ENCODE measurements at places on chromosomes 11 and 22.
A peak's percentile ranks its signal among the peaks of the same experiment; 100 is the strongest.

DNA sequence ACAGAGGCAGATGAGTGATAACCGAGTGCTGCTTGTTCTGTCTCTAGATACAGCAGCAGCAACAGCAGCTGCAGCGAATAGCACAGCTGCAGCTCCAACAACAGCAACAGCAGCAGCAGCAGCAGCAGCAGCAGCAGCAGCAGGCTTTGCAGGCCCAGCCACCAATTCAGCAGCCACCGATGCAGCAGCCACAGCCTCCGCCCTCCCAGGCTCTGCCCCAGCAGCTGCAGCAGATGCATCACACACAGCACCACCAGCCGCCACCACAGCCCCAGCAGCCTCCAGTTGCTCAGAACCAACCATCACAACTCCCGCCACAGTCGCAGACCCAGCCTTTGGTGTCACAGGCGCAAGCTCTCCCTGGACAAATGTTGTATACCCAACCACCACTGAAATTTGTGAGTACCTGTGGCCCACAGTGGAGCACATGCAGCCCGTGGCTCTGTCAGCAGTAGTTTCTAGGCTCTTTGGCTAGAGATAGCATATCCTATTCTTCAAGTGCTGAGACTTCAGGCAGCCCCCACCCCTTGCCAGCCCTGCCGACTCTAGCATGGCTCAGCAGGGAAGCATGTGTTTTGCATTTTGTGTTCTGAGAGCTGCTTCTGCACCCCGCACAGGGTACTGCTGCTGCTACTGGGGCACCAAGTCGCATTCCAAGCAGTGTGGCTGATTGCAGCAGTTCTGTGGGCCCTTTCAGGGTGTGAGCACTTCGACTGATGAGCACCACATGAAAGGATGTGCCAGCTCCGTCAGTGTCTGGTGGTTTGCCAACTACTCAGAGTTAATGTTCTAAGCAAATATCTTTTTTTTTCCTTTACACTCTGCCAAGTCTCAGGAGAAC lies 59.2 kb downstream of the MED15 start:
- no peak for DNase-seq

GRCh38 chr22:19720150-19720827 lies 3.0 kb upstream of the GP1BB start:
- DNase-seq = no peak

- DNase-seq = no peak
Observed at GRCh38 chr22:28589102-28589750, 90.4 kb downstream of the TTC28 start.

DNA sequence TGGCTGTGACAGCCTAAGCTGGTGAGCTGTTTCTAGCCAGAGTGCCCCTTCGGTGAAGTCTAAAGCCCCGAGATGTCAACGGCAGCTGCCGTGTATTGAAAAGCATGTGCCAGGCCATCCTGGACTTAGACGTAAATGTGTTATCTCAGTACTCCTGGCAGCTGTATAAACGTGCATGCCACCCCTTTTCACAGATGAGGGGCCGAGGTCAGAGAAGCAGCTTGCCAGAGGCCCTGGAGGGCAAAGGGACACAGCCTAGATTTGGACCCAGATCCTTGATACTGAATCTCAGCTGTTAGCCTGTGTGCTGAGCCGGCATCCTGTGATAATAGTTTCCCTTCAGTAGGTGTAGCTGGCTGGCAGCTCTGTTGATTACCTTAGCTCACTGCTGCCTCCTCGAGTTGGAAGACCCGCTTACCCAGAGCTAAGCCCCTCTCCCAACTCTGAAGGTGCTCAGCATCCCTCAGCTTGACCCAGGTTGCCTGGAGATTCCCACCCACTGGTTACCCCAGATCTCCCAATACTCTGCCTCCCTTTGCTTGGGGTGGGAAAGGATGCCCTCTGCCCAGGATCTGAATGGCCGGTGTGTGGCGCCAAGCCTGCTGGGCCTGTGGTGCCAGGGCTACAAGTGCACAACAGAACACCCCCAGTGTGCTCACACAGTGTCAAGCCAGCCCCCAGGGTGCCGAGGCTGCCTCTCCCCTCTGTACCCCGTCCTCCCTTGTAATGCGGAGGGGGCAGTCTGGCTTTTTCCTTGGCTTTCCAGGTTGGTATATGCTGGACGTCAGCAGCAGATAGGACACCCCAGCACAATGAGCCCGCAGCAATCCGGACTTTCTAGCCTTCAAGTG lies 59.8 kb upstream of the WNT7B start:
- no peak for DNase-seq

DNA sequence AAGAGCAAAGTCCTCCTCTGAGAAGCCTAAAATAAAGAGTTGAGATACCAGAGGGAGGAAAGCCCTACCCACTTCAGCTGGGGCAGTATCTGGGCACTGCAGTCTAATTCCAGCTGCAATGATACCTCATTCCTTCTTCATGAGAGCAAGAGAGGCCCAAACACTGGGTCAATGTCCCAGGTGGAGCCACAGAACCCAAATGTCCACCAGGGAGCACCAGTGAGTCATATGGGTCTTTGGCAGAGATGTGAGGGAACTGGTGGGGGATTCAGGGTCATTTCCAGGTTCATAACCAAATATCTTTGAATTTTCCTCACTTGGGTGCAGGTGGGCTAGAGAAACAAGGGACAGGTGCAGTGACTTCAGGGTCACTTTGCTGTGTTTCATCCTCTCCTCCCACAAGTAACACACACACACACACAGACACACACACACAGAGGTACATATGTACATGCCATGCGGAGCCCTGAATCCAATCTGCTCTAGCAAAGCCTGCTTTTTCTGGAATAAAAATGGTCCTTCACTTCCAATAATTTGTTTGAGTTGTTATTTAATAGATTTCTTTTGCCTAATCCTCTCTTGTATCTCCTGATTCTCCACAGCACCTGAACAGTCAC lies 585.4 kb downstream of the SOX6 start:
- no peak for DNase-seq

DNA sequence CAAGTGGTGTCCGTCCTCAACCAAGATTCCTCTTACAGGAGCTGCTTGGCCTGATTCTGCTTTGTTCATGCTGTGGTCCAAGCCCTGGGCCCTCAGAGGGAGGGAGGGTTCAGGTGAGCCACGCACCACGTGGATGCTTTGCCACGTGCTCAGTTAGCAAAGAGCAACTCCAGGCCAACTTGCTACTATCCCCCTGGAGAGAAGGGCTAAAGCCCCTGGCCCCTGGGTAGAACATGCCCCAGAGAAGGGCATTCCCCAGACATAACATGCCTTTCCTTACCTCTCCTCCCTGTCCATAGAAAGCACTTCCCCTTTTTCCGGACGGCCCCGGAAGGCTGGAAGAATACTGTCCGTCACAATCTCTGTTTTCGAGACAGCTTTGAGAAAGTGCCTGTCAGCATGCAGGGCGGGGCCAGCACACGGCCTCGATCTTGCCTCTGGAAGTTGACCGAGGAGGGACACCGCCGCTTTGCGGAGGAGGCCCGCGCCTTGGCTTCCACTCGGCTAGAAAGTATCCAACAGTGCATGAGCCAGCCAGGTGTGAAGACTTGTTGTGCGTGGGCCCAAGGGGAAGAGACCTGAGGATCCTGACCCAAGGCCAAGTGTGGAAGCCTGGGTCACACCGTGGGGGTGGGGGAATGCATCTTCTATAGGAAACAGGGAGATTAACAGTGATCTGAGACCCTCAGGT lies 8.8 kb downstream of the FOXR1 start:
- no peak for DNase-seq

DNA sequence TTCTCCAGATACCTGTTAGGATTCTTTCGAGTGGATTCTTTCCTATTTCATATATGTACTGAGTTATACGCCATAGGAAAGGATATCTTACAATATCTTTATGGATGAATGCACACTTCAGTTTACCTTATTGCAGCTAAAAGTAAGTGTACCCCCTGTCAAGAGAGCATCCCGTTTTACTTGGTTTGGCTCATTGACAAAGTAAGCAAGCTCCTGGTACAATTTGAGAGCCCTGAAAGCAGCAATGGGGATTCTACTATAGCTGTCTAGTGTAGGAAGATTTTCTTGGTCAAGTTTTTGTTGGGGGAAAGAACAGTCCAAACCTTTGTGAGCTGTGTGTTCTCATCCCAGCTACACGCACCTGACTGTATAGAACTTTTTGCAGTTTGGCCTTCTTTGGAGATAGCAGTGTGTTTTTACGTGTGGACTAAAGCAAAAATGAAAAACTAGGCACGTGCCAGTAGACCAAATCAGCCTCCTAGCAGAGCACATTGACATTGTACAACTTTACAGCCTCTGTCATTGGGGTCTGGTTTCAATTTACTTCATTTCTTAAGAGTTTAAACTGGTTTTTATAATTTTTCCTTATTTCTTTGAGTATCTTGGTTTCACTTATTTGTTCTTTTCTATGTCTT lies 44.0 kb downstream of the PPP6R3 start:
- DNase-seq = peak; percentile 33

GRCh38 chr11:86617502-86617901 lies 54.9 kb downstream of the ME3 start:
- DNase-seq = no peak

DNA sequence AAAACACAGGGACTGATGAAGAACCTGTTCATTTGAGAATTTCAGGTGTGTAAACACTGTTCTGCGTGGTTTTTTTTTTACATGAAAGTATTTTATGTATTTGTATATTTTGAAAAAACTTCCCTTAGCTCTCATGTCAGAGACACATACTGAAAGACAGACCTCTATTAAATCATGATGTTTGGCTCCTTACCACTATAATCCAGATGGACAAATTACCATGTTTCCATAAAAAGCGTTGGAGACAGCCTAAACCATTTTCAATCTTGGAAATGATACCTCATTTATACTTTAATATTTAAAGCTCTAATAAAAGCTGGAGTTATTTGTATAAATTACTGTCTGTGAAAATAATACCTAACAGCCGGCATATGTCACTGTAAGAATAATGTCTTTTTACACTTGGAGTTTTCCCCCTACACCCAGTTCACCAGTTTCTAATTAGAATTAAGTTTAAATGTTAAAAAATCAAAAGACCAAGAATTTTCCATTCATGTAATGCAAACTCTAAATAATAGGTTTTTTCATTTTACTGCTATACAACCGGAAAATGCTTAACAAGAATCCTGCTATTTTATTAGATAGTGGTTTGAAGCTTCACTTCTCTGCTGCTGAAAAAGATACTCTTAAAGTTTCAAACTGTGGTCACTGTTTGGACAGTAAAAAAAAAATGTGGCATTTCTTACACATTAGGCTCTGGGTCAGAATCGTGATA lies 30.8 kb downstream of the APLP2 start:
- no peak for DNase-seq

DNA sequence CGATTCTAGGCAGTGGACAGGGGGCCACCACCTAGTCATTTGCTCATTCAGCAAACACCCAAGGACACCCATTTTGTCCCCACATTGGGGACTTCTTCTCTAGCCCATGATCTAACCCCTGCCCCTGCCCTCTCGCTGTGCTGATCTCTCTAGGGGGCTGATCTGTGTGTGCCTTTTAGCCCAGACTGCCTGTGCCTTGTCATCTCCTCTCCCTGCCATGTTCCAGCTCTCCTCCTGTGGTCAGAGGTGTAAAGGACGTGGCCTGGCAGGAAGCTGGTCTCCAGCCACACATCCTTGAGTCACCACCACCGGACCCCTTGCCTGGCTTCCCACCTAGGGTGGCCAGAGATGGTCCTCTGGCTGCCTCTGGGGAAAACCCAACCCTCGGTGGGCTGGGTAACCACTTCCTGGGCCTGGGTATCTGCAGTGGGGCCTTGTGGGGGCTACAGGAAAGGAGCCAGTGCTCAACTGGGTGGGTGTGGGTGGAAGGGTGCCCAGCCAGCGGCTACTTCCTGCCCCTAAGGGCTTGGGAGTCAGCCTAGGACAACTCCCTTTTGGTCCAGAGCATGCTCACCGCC lies 1.3 kb downstream of the CTSW start:
- DNase-seq = no peak

- no peak for DNase-seq
Observed at GRCh38 chr22:29596408-29596807, 7.0 kb upstream of the NF2 start.

DNA sequence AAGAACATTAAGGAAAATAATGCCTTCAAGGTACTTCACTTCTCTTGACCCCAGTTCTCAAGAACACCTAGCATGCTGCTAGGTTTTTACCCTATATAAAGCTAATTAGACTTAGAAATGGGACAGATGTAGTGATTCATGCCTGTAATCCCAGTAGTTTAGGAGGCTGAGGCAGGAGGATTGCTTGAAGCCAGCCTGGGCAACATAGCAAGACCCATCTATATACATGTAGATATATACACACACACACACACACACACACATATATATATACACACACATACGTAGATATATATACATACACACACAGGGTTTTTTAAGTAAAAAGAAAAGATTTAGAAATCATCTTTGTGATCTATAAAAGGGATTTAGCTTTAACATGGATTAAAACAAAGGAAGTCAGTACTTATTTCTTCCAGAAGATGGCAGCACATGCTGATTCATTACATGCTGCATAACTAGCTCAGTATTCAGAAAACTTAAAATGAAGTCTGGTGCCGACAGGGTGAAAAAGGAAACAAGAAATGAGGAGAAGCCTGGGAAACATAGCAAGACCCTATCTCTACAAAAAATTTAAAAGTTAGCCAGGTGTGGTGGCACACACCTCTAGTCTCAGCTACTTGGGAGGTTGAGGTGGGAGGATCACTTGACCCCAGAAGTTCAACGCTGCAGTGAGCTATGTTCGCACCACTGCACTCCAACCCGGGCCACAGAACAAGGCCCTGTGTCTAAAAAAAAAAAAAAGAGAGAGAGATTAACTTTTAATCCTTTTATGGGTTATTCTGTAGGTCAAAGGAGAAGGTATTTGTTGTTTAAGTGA lies 28.5 kb upstream of the RBX1 start:
- peak; percentile 32 for DNase-seq

DNA sequence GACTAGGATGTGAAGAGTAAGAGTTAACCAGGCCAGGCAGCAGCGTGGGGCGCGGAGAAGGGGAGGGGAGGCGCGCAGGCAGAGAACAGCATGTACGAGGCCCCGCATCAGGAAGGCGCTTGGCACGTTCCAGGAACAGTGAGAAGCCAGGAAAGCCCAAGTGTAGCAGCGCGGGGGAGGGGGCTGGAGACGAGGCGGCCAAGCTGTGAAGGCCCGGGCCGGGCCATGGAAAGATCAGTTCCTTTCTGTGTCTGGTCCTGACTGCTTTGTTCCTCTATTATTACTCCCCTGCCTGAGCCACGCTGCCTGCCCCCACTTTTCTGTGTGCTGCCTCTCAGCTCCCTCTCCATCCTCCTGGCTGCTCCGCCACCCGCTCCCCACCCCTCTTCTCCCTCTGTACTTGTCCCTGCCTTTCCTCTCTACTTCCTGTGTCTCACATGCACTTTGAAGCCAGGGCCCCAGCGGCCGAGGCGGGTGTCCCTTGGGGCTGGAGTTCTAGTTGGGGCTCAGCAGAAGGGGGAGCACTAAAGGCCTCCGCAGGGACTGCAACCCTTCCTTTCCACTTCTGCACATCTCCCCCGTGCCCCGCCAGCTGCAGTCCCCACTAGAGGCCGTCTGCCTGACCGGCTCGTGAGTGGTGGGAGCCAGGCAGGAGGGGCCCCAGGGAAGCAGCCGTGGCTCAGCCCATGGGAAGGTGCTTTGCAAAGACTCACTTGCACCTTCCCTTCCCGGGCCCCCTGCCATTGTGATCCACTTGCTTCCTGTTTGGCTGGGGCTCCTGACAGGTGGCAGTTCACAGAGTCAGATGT lies 63.7 kb downstream of the PRDM11 start:
- DNase-seq = no peak

GRCh38 chr22:28074526-28074925 lies 155.5 kb upstream of the PITPNB start:
- no peak for DNase-seq
